ENCODE measurements at places on chromosomes 5 and 9.

GRCh38 chr5:74194196-74194595, 446.3 kb downstream of the ENC1 start:
- no peak for DNase-seq

DNA sequence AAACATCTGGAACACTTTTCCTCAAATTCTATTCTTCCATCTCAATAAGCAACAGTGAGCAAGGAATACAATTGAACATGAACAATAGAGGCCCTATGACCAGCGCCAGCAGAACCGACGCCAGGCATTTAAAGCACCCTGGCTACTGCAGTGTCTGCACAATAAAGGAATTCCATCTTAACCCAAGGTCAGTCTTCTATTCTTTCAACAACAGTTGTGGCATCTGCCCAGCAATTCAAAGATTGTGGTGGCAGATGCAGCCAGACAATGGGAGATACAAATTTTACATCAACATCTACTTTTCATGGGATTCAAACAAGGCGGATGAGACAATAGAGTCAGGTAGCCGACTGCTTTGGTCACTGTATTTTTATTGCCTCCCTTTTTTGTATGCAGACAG, 65.9 kb downstream of the ELL2 start:
- no peak for DNase-seq

GRCh38 chr5:91189480-91190313, 193.4 kb downstream of the ARRDC3 start:
- DNase-seq, result peak; percentile 75

- DNase-seq, result no peak
Measured at GRCh38 chr5:83924171-83924570, 203.5 kb upstream of the HAPLN1 start.
